ENCODE measurements at places on chromosomes 12 and 14.
A peak's percentile ranks its signal among the peaks of the same experiment; 100 is the strongest.

DNA sequence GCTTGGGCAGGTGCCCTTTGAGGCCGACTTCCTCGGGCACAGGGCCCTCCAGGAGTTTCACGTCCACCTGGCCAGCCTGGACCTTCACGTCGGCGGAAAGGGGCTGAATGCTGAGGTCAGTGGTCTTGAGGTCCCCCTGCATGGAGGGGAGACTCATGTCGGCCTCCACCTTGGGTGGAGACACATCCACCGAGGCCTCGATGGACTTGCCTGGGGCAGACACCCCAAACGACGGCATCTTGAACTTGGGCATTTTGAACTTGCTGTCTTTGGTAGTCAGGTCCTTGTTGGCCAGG lies 24.0 kb downstream of the PLD4 start:
- no peak for DNase-seq

DNA sequence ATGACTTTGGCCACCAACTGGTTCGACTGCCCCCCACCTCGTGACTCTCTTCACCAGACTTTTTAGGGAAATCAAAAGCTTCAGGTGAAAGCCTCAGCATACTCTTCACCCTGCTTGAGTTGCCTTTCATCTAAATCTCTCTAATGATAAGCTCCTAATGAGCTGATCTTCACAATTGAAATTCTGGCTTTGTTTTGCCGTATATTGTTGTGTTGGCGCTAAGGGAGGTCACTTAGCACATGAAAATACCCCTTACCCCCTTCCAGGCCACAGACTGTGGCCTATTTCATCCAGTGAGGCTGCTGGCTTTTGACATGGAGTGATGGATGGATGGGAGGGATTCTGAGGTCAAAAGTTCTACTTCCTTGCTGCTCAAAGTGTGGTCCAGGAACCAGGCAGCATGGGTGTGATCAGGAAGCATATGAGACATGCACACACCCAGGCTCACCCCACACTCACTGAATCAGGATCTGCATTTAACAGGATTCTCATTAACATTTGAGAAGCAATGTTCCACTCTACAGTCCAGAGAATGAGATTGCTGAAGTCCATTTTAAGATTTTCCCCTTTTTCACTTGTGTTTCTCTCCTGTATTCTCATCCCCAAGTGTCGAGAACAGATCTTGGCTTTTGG lies 131.4 kb downstream of the DACT1 start:
- DNase-seq: no peak

GRCh38 chr14:92215579-92215978 lies 93.8 kb downstream of the CPSF2 start:
- no peak for DNase-seq

DNA sequence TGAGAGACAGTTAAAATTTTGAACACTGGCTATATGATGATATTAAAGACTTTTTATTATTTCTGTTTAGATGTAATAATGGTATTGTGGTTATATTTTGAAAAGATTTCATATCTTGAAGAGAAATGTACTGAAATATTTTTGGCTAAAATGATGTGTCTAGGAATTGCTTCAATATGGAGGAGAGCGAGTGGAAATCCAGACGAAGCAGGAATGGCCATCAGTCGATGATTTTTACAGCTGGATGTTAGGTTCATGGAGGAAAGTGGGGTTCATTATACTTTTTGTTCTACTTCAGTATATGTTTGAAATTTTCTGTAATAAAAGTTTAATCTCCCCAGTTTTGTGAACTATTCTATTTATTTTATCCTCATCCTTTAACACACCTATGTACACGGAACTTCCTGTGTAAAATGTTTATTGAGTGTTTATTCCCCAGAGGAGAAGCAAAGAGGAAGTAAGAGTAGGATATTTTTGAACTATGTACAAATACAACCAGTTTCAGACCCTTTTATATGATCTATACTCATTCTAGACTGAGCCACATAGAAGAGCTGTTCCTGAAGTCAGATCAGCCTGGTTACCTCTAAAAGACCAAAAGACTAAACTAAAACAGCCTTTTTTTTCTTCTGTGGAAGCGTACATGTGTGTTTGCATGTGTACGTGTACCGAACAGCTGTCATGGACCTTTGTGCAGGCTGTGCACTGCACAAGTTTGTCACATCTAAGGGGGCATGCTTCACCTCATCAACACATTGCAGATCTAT lies 211.0 kb upstream of the NUDT4 start:
- DNase-seq: no peak

DNA sequence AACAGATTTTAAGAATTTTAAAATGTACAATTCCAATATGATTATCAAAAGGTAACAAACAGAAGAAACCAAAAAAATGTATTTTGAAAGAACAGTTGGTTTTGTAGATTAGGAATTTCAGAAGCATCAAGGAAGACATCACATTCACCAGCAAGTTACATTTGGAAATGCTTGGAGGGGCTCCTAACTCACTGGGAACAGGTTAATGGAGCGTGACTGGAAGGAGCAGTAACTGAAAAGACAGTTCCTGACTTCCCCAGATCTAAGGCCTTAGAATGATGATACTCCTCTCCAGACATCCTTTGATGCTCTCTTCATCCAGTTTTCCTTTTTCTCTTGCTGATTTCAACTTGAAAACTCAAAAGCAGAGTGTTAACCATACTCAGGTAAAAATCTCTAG lies 220.0 kb upstream of the EGLN3 start:
- DNase-seq: no peak

DNA sequence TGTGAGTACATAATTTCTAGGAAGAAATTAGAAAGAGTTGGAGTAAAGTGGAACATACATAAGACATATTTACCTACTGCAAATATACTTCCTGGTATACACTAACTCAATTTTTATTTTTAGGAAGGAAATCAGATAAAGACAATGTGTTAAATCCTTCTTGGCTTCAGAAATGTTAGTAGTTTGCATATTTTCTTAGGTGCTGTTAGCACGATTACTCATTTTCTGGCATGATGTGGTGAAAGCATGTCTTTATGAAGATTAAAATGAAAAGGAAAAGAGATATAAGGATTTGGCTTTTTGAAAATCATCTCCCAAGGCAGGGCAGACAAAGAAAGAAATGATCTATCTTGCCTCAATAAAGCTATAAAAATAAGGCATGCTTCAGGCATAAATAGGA lies 287.6 kb upstream of the E2F7 start:
- peak; percentile 57 for DNase-seq

GRCh38 chr12:108241986-108242703 lies 97.0 kb downstream of the CMKLR1 start:
- DNase-seq: no peak

GRCh38 chr12:45909041-45909713 lies 81.2 kb downstream of the SCAF11 start:
- no peak for DNase-seq

DNA sequence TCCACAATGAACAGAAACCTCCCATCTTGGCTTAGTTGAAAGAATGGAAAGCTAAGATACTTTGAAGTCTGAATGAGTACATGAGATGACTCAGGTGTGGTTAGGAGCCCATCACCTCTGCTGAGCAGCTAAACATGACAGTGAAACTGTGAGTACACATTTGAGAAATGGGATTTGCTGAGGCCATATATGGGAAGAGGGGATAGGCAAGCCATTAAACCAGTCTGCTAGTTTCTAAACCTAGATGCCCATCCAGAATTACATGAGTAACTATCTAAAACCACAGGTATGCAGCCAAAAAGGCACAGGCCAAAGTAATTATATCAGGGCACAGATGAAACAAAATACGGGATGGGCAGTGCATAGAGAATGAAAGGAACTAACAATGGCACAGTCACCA lies 41.2 kb downstream of the NKX2-1 start:
- no peak for DNase-seq

GRCh38 chr12:68791897-68792481 lies 16.0 kb upstream of the MDM2 start:
- no peak for DNase-seq

GRCh38 chr12:133023566-133023965 lies 13.7 kb upstream of the ZNF84 start:
- no peak for DNase-seq

GRCh38 chr12:62695696-62696095 lies 229.1 kb downstream of the MON2 start:
- DNase-seq: no peak

DNA sequence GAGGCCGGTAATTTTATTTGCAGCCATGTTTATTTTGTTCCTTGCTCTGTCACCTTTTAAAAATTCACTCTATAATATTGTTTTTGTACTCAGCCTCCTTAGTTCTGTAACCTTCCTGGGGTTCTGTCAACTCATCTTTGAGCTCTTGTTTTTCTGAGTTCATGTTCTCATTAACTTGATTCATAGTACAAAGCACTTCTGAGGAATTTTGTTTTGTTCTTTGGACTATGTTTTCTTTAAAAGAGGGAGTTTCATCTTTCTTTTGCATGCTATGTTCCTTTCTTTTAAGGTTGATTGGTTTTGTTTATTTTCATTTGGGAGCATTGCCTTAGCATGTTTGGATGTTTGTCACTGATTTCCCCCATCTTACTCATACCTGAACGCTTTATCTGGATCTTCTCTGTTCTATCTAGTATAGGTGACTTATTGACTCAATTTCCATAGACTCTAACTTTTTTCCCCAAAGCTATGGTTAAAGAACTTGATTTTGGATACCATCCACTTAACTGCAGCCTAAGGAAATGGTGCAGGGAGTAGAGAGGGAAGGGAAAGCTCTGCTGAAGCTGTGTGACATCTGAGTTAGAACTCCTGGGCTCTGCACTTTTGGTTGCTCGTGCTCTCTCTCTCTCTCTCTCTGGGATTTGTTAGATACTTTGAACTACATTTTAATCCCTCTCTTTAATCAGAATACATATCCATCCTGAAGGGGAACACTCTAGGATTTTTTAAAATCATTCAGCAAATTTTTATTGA lies 268.5 kb downstream of the PAWR start:
- DNase-seq: no peak

GRCh38 chr12:96687719-96688118 lies 198.3 kb downstream of the CFAP54 start:
- DNase-seq: no peak

DNA sequence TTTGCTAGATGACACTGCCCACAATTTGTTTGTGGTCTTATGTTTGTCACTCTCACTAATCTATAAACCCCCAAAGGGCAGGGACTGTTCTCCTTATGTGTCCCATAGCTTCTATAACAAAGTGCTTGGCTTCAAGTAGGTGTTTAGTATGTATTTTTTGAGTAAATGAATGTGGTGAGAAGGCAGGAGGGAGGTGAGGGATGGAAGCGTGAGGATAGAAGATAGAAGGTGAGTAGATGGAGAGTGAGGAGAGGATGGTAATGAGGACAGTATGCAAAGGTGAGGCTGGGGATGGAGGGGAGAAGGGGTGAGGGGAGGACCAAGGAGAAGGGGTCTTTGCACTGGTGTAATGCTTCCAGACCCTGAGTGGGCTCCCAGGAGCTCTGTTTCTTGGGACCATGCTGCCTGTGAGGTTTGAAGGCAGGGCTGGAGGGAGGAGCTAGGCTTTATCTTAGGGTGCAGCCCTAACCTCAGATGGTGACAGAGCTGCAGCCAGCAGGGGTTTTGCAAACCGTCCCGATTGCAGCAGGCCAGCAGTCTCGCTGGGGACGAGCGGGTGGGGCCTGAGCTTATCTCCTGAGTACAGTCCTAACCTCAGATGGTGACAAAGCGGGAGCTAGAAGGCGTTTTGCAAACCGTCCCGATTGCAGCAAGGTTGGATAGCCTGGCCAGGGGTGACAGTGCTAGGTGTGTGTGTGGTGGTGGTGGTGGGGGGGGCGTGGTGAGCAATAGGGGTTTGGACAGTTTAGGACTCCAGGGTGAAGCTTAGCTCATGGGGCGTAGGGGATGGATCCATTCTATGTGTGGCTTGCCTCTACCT lies 6.5 kb downstream of the CEBPE start:
- DNase-seq: no peak

DNA sequence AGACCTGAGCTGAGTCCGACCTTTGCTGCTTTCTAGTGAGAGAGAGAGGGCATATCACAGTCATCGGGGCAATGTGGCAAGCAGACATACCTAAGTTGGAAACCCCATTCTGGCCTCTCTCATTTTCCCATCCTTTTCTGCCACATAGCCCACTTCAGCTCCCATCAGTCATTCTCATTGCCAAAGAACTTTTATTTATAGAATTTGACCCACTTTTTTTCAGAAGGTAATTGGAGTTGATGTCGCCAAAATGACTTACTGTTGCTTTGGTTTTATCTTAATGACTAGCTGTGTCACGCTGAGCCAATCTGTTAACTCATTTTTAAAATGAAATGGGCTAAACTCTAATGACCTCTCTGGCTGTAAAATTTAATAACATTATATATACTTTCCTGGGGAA lies 63.9 kb upstream of the RMST start:
- no peak for DNase-seq

GRCh38 chr12:122078141-122079032 lies at the start of gene MLXIP:
Gene MLXIP, plus strand, starts transcription at chr12:122078756. Its CDS starts 98 bp downstream, at chr12:122078854.
- peak; percentile 93 for DNase-seq

DNA sequence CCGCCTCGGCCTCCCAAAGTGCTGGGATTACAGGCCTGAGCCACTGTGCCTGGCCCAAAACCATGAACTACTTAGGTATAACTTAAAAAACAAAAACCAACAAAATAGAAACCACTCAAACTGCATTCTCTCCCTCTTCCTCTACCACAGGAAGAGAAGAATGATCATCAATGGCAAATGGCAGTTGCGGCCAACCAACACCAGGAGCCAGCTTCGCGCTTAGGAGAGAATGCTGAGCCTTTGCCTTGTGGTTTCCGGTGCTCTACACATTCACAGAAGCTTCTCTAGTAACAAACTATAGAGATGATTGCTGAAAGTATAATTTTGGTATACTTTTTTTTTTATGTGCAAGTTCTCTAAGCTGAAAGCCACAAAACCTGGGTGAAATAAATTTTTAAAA lies 17.1 kb downstream of the CATSPERB start:
- DNase-seq: no peak

GRCh38 chr12:89775063-89775985 lies 66.7 kb upstream of the ATP2B1 start:
- DNase-seq: peak; percentile 80

DNA sequence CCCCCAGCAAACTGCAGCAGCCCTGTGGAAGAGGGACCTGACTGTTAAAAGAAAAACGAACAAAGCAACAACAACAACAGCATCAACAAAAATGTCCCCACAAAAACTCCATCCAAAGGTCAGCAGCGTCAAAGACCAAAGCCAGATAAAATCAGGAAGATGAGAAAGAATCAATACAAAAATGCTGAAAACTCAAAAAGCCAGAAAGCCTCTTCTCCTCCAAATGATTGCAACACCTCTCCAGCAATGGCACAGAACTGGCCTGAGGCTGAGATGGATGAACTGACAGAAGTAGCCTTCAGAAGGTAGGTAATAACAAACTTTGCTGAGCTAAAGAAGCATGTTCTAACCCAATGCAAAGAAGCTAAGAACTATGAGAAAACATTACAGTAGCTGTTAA lies 45.4 kb upstream of the PPP4R3A start:
- DNase-seq: no peak

DNA sequence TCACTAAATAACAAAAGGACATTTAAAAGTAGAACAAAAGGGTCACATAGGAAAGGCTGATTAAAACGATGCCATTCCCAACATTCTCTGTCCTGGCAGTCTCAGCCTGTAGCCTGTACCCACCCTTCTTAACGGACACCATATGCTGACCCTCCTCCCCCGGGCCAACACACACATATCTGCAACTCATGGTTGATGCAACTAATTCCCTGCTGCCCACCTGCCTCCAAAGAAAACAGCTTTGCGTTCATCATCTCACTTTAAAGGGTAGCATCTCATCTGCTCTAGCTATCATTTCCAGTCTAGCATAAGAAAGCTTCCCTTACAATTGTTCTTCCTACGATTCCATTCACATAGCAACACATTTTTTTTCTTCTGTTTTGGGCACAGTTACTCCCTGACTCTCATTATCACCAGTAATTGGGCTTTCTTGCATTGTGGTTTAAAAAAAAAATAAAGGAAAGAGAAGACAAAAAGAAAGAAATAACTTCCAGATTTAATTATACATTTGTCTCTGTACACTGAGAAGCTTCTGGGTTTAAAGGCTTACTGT lies 92.9 kb downstream of the KCNC2 start:
- DNase-seq: no peak

Data from fibroblast of upper back skin (primary cell).